ENCODE measurements at places on chromosomes 2 and 18. TPM values are rescaled to one million over a fixed set of nuclear protein-coding genes. Genes with fewer than 3 reads are reported as not detected.

DNA sequence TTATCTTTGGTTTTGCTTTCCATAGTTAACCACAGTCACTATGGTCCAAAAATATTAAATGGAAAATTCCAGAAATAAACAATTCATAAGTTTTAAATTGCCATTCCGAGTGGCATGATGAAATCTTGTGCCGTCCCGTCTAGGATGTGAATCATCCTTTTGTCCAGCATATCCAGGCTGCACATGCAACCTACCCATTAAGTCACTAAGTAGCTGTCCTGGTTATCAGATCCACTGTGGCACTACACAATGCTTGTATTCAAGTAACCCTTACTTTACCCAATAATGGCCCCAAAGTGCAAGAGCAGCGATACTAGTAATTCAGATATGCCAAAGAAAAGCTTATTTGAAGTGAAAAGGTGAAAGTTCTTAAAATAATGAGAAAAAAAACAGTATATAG is 10.7 kb downstream of the USP34 start:
- DNase-seq = no peak

GRCh38 chr2:41806286-41806685 is 241.5 kb upstream of the PKDCC start:
- no peak for DNase-seq

- DNase-seq = no peak
Observed at GRCh38 chr2:177731384-177731783, 338.8 kb downstream of the AGPS start.

GRCh38 chr2:218878926-218879761 is 1.5 kb upstream of the WNT10A start:
- DNase-seq = no peak

- DNase-seq = no peak
Observed at GRCh38 chr18:70216788-70217187, 11.3 kb upstream of the RTTN start.

DNA sequence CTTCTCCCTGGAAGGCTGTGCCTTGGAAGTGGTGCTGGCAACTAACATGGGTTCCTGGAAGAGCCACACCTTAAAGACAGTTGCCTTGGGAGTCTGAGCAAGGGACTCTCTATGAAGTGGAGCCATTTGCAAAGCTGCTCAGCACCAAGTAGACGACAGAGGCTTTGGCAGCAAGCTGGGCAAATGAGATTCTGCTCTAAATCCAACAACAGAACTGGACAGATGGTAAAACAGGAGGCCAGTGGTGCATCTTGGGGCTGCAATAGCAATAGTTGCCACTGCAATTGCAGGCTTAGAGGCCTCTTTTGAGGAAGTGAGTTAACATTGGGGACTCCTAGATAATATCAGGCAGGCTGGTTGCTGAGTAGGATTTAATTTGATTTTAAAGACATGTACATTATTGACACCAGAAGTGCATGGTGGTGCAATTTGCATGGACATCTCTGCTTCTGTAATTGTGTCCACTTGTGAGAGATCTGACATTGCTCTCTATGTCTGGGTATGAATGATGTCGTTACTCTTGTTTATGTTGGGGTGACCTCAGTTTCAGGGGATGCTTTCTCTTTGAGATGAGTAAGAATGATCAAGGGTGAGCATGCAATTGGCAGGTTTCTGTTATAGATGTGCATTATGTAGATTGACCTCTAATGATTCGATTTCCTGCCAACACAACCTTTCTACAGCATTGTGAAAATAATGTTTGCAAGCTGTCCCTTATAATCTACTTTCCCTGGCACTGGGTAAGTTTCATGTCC is 568.3 kb upstream of the MEX3C start:
- DNase-seq = no peak

DNA sequence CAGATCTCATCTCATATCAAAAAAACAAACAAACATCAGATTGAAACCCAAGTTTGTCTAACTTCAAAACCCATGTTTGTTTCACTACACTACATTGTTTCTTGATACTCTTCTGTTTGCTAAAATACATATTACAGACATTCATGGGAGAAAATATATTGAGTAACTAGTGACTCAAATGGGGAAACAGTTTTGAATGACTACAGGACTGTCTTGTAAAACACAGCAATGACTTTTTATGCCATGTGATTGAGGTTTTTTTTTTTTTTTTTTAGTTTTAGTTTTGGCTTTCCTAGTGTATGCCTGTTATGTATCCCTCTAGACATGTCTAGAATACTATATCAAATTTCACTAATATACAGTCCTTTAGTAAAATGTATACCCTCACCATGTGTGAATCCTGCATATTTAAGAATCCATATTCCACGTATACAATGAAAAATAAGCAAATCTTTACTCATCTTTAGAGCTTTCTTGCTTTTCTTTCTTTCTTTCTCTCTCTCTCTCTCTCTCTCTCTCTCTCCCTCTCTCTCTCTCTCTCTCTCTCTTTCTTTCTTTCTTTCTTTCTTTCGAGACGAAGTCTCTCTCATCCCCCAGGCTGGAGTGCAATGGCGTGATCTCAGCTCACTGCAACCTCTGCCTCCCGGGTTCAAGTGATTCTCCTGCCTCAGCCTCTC is 46.6 kb upstream of the SERTAD2 start:
- no peak for DNase-seq

- DNase-seq = no peak
Observed at GRCh38 chr2:124804014-124804940, 779.2 kb downstream of the CNTNAP5 start.

DNA sequence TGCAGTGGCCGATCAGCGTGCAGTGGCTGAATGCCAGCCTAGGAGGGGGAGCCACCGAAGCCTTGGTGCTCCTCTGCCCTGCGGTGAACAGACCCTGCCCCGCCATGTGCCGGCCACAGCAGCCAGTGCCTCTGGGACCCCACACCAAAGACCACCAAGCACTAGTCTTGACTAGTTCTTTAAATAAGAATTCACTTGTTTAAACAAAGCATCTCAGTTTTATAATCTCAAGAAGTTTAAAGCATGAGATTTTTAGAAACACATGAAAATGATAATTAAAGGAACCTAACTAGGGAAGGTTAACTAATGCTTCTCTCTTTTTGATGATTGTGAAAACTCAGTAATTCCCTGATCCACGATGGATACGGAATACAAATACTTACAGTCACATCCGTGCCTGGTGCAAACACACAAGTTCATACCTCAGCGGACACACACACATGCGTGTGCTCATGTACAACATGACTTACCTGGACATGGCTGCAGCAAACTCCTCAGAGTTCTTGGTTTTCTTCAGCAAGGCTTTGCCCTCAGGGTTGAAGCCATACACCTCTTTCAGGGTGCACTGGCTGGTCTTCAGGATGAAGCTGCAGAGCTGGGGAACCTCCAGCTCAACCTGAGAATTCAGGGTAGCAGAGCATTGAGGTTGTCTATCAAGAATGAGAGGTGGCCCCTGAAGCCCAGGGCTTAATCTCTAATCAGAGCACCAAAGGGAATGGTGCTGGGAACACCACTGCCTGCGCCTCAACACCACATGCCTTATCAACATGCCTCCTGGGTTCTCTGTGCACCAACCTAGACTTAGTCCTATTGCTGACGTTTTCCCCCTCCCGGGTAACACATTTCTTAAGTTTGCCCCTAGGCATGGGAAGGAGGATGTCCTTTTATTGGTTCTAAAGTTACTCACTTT is 3.1 kb downstream of the APOB start:
- no peak for DNase-seq

DNA sequence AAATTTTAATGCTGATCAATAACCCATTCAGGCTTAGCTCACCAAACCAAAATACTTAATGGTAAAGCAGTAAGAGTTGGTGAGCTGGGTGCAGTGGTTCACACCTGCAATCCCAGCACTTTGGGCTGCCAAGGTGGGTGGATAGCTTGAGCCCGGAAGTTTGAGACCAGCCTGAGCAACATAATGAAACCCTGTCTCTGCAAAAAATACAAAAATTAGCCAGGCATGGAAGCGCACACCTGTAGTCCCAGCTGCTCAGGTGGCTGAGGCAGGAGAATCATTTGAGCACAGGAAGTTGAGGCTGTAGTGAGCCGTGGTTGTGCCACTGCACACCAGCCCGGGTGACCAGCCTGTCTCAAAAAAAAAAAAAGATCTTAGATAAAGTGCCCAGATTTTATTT is 35.7 kb upstream of the MPP4 start:
- no peak for DNase-seq

GRCh38 chr2:101474731-101475384 is at the start of gene RFX8:
Gene RFX8 (minus strand): TSS chr2:101475112. CDS start chr2:101466848, 8,264 bp downstream.
- DNase-seq = peak; percentile 80

CD8A gene
- 1.7 TPM for total RNA-seq

CRYGD gene
- not detected for total RNA-seq

MC5R gene
- total RNA-seq = not detected

TBR1 gene
- total RNA-seq = 0.04 TPM

FSHR gene
- not detected for total RNA-seq

Data from activated naive CD4-positive, alpha-beta T cell treated with anti-CD3 and anti-CD28 coated beads, Interleukin-2, amount 50 U/mL, for 72 hours (primary cell).